GM18507 (cell line): ENCODE measurements at places on chromosomes 2 and 18.
A peak's percentile ranks its signal among the peaks of the same experiment; 100 is the strongest.

- DNase-seq = no peak
These were observed 10.6 kb upstream of the BIN1 start for GRCh38 chr2:127117603-127118002.

DNA sequence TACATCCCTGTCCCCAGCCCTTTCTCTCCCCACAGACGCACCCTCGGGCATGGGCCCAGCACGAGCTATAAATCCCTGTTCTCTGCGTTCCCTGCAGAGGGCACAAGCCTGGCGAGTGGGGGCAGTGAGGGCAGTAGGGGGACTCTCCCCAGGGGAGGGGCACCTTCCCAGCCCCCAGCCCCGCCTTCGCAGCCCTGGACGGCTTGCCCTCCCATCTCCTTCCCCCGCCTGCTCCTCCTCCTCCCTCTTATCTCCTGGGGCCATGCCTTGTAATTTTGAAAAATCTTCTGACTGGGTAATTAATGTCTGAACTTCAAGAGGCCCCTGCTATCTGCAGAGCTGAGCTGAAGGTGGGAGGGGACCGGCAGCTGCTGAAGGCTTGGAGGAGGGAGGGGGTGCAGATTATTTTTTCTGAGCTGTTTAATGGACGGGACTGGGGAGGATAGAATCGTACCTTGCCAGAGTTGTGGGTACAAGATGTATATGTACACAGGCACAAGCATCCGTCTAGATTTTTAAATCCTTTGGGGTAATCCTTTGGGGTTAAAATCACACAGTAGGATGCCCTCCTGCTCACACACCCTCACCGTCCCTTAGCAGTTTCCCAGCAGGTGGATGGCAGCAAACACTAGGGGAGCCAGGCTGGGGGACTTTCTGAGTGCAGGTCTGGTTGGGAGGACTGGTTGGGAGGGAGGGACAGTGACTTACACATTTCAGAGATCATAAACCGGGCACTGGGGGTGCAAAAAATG is 121.9 kb downstream of the SMAD7 start:
- DNase-seq = no peak

DNA sequence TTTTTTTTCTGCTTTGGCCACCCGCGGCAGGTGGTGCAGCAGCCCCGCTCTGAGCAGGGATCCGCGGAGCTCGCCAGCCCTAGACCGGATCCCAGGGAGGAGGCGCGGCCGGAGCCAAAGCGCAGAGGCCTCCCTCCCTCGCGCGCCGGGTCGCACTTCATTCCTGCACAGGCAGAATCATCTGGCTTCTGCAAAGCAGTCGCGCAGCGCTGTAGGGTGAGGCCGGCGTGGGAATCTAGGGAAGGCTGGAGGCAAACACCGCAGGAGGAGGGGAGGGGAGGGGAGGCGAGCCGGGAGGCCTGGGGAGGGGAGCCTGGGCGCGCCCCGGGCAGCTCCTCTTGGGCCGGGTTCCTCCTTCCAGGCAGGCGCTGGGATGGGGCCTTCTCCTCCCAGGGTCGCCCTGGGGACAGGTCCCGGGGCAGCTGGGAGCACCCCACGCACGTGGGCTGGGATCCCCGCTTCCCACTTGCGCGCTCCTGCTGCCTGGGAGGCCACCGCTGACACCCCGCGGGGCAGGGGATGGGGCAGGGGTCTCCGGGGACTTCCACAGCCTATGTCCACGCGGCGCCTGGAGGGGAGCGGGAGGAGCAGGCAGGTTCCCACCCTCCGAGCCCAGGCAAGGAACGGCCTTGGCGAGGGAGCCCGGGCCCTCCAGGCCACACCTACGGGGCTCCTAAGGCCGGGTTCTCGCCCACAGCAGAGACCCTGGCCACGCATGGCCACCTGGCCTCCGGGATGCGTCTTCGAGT is 45.0 kb downstream of the MBP start:
- no peak for DNase-seq

DNA sequence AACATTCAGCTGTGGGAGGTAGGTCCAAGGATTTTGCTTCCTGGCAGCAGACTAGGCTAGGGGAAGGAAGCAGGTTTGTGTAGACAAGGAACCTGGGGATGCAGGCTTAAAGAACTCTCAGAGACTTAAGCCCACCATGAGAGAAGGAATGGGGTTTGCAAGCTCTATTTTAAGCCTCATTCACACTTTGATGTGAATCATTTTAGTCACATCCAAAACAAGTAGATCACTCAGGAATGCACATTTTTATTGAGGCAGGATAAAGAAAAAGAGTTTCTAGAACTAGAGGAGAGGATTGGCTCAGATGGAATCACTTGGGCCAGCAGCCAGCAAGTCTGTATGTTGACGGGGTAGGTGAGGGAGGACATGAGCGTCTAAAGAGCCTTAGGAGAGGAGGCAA is 3.3 kb upstream of the NAPG start:
- no peak for DNase-seq

- DNase-seq = no peak
These were observed 41.3 kb downstream of the TMEM18 start for GRCh38 chr2:635687-636621.

DNA sequence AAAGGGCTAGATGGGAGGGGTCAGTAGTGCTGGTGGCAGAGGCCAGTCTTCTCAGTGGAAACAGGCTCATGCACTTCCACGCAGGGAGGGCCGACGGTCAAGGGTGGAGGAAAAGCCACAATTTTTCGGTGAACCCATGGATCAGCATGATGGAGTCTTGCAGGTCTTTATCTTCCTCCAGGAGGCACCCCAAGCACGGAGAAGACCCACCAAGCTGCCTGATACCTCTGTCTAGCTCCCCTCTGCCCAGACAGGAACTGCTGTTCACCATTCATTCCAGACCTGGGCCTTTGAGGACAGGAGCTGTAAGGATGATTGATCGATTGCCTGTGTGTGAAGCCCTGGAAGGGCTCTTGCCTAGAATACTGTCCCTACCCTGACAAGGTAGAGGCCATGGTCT is 2.8 kb upstream of the LRRFIP1 start:
- DNase-seq = peak; percentile 20

- no peak for DNase-seq
These were observed 1262.9 kb downstream of the SUCLG1 start for GRCh38 chr2:83196225-83196624.

DNA sequence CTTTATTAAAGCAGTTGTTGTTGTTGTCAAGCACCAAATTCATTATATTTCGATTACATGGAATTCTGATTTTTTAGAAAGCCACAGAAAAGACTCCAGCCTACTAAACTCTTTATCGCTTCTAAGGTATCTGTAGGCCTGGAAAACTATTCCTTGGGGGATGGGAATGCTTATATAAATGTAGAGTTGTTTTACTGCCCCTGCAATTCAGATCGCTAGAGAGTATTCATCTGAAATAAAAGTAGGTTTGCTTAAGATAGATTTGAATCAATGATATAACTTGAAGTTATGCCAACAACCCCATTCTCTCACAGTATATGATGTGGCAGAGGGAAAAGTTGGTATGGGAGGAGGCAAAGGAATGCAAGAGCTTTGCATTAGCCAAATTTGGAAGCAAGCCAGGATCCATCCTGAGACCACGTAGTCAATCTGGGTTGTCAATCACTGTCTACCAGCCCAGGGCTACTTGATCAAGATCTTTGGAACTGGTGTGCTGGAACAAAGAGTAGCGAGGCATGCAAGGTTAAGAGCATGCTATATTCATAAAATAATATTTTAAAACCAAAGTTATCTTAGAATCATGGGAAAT is 95.9 kb downstream of the LYPD6B start:
- no peak for DNase-seq

GRCh38 chr2:1804865-1805264 is 60.5 kb upstream of the PXDN start:
- DNase-seq = no peak

DNA sequence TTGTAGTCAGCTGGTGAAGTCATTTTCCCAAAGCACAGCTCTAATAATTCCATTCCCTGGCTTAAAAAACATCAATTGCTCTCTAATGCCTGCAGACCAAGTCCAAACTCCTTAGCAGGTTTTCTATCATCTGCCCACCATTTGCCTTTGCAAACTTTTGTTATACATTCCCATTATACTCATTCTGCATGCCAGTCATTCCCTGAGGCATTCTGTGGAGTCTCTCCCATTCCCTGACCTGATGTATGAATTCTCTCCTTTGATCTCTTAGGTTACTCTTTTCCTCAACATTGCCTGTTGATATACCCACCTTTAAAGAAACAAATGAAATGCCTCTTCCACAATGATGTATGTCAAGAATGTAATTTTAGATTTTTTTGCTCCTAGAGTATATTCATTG is 852.0 kb upstream of the FSHR start:
- no peak for DNase-seq

- DNase-seq = no peak
These were observed 23.5 kb upstream of the SKOR2 start for GRCh38 chr18:47274961-47275360.

GRCh38 chr2:130335226-130335625 is 7.5 kb upstream of the IMP4 start:
- DNase-seq = no peak

- no peak for DNase-seq
These were observed 10.6 kb downstream of the ZFP36L2 start for GRCh38 chr2:43215673-43216255.
